NCI-H1694 treated with DMSO at 0.1 percent for 48 hours (cell line): ENCODE measurements at places on chromosomes 16 and 17.

GRCh38 chr17:79461041-79461440 is 149.8 kb downstream of the RBFOX3 start:
- DNase-seq, result no peak

DNA sequence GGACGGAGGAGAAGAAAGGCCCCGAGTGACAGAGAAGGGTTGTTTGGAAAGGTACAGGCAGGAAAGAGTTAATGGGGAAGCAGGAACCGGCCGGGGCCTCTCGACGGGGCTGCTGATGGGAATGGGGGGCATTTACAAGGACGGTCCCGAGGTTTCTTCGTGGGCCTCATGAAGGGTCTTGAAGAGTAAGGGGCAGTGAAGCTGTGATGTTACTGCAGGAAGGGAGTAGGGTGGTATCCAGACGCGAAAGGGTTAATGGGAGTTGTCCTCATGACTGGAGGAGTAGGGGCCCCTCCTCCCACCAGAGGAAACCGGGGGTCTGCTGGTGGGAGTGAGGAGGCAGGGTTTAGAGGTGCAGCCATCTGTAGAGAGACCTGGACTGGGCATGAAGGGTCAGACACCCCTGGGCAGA is 481 bp downstream of the PDK2 start:
- DNase-seq, result no peak

- no peak for DNase-seq
Observed at GRCh38 chr17:10295728-10296343, 77.0 kb downstream of the MYH13 start.

DNA sequence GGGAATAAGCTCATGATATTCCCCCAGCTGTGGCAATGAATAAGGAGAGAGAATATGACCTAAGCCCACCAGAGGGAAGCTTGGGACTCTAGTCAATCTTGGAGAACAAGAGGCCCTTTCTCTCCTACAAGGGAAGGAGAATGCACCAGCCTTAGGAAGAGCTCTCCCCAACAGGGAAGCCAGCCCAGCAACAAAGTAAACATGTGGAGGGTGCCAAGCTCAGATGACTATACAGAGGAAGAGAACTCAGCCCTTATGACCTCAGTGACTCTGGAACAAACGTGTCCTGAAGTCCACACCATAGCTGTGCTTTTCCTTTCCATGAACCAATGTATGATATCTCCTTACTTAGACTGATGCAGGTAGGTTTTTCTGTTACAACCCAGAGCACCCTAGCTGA is 219.7 kb downstream of the GSG1L start:
- DNase-seq, result no peak

- DNase-seq, result no peak
Observed at GRCh38 chr16:27315333-27316037, 1.7 kb downstream of the IL4R start.
